ENCODE measurements at places on chromosomes 1 and 21.

GRCh38 chr21:43588957-43589356 lies 70.3 kb downstream of the HSF2BP start:
- DNase-seq = no peak

DNA sequence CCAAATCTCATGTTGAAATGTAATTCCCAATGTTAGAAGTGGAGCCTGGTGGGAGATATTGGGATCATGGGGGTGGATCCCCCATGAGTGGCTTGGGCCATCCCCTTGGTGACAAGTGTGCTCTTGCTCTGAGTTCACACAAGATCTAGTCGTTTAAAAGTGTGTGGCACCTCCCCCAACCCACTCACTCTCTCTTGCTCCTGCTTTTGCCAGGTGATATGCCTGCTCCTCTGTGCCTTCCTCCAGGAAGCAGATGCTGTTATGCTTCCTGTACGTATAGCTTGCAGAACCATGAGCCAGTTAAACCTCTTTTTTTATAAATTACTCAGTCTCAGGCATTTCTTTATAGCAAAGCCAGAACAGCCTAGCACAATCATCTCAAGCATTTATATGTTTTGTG lies 23.0 kb upstream of the HSPA13 start:
- no peak for DNase-seq

- no peak for DNase-seq
These were observed 20.7 kb downstream of the PPP1R15B start for GRCh38 chr1:204390751-204391466.

- no peak for DNase-seq
These were observed 40.0 kb upstream of the PTPRC start for GRCh38 chr1:198598796-198599321.

DNA sequence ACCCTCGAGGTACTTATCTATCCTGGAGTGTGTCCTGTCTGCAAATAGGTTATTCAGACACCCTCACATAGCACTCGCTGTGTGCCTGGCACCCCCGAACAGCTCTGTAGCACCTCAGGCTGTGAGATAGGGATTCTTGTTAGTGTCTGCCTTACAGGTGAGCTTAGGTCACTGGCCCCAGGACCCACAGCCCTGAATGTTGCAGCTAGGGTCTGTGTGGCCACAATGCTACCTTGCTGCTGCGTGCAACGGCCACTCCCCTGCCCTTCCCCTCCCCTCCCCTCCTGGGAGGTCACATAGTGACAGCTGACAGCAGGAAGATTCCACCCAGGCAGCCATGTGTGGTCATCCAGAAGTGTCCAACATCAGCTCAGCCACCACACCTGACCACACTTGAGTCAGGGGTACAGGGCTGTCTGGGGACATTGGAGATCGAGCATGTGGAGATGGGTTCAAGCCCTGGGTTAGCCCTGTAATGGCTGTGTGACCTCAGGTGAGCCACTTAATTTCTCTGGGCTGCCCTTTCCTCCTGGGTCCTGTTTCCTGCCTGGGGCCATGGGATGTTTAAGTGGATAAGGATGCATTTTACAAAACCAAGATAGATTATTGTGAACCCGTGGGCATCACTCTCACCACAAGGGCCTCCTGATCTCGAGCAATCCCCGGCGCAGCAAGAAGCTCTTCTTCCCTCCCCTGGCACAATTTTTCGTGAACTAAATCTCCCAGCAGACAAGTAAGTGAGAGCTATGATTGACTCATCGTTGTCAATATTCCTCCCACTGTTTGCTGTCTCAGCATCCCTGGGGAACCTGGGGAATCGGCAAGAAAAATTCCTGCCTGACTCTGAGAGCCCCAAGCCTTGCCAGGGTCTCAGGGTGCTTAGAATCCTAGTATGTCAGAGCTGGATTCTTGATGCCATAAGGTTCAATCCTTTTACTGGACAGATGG lies 208.7 kb downstream of the PTPRU start:
- DNase-seq = no peak

GRCh38 chr21:38752051-38752505 lies 53.7 kb upstream of the ETS2 start:
- no peak for DNase-seq

GRCh38 chr21:45533361-45533845 lies 8.8 kb downstream of the SLC19A1 start:
- DNase-seq = no peak
